ENCODE measurements at places on chromosomes 5 and 9. TPM values are rescaled to one million over a fixed set of nuclear protein-coding genes. Genes with fewer than 3 reads are reported as not detected.

Gene SLC4A9
- not detected for polyA plus RNA-seq

Gene MCIDAS
- polyA plus RNA-seq: not detected

DNA sequence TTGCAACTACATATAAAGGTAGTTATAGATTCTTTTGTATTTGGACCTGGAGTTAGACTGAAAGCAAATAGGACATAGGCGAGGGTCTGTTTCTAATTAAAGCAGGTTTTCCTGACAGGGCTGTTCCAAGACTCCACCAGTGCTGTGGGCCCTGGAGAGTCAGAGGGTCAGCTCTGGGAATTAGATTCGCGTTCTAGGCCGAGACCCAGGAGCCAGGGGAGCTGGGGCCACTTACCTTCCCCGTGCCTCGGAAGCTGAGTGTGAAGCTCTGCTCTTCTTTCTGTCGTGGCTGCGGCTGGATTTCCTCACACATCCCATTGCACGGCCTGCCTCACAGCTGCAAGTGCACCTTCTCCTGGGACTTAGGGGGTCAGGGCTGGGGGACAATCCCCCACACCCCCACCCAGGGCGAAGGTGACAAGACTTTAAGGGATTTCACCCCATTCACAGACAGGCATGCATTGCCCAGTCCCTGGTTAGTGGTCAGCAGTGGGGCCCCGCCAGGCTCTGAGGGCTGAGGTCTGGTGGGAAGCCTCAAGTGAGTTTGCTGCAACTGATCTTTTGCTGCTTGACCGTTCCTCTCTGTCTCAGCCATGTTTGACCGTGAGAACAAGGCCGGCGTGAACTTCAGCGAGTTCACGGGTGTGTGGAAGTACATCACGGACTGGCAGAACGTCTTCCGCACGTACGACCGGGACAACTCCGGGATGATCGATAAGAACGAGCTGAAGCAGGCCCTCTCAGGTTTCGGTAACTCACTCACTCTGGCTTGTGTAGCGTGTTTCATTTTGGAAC is 15.3 kb upstream of the AHRR start:
- no peak for DNase-seq

DNA sequence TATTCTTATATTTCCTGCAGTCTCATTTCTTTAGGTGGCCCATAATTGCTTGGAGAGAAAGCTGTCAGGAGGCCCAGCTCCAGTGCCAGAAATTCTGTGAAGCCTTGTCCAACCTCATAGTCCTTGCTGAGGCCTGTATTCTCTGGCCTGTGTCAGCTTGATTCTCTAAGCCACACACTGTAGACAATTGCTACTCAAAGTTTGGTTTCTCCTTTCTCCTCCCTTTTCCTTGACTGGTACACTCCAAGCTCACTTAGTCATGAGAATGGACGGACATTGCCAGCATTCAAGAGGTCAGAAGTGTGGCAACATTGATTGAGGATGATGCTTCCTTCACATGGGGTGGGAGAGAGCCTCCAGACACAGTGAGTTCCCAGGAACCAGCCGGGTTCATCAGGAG is 71.3 kb upstream of the CXCL14 start:
- DNase-seq: no peak
